Small intestine (tissue), 16 donors: ENCODE measurements at places on chromosomes 2 and 18. TPM values are rescaled to one million over a fixed set of nuclear protein-coding genes. Genes with fewer than 3 reads are reported as not detected.
A peak's percentile ranks its signal among the peaks of the same experiment; 100 is the strongest.

DNA sequence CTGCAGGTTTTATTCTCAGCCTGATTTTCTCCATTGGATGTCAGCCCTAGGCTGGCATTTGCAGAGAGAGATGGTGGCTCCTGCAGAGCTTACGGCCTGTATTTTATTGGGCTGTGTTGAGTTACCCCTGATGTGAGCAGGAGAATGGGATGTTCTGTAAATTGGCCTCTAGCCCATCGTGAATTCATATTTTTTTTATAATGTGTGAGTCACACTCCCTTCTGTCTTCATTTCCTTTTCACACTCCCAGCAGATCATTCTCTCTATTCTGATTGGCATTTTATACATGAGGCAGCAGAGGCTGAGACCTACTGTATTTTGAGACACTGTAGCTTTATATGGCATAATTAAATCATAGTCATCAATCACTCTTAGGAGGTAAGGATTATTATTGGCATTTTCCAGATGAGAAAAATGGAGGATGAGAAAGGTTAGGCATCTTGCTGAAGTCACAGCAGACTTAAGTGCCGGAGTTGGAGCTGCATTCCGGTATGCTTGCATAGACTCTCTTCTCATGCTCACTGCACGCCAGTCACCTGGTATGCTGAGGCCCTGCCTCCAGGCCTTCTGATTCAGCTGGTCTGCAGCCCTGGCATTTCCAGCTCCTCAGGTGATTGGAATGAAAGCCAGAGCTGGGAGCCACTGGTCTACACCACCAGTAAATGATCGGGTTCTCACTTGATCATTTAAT is 142.4 kb downstream of the NEDD4L start:
- DNase-seq, result peak; percentile 28
- peaks cover 18% of the 10 kb centered on the region for H3K36me3 ChIP-seq
- H3K4me1 ChIP-seq, result peaks cover 19% of the 10 kb centered on the region
- H3K27me3 ChIP-seq, result no peaks in the 10 kb centered on the region
- H3K27ac ChIP-seq, result no peak overlapping the region

DNA sequence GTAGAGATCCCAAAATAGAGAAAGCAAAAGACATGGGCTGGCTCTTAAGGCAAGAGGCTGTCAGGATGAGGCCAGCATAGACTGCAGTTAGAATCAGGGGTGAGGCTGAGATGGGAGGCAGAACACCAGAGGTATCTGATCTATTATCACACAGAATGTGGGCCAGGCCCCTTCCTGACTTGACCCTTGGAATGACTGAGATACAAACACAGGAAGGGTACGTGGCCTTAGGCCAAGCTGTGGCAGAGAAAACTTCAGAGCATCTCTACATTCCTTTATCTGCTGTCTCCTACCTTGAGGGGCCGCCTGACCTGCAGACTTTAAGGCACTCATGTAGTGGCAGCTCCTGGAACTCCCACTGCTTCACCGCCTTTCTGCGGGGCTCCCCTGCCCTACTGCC is 28.4 kb downstream of the TMEM17 start:
- H3K27me3 ChIP-seq, result no peaks in the 10 kb centered on the region
- no peak for DNase-seq
- peaks cover 11% of the 10 kb centered on the region for H3K4me1 ChIP-seq

DNA sequence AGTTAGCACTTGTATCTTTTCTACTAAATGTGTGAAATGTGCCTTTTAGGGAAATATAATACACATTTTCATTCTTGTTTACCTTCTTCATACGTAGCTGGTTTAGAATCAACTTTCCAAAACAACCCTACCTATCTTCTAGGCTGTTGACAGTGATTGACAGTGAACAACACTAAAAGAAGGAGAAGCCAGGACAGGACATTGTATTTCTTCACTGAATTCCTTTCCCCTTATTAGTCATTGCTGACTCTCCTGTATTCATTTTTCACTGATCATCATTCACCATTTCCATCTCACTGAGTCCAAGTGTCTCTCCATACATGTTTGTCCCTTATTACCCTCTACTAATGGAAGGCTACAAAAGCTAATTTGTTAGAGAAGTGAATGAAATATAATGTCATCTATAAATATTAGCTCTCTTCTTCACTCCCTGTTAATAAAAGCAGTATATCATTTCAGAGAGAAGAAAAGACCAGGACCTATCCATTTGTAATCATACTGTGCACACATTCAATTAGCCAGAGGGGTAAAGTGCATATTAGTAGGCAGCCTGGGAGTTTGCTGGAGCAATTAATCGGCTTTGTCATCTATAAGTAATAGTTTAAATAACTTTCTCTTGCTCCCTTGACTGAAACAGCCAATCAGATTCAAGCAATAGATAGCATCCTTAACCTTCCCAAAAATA is 192.5 kb upstream of the FOSL2 start:
- H3K27ac ChIP-seq, result no peak overlapping the region
- H3K27me3 ChIP-seq, result no peaks in the 10 kb centered on the region
- no peak overlapping the region for H3K4me3 ChIP-seq
- no peak for DNase-seq
- no peaks in the 10 kb centered on the region for H3K36me3 ChIP-seq
- H3K4me1 ChIP-seq, result peaks cover 10% of the 10 kb centered on the region

The SERPINB13 gene
- polyA plus RNA-seq, result not detected

DNA sequence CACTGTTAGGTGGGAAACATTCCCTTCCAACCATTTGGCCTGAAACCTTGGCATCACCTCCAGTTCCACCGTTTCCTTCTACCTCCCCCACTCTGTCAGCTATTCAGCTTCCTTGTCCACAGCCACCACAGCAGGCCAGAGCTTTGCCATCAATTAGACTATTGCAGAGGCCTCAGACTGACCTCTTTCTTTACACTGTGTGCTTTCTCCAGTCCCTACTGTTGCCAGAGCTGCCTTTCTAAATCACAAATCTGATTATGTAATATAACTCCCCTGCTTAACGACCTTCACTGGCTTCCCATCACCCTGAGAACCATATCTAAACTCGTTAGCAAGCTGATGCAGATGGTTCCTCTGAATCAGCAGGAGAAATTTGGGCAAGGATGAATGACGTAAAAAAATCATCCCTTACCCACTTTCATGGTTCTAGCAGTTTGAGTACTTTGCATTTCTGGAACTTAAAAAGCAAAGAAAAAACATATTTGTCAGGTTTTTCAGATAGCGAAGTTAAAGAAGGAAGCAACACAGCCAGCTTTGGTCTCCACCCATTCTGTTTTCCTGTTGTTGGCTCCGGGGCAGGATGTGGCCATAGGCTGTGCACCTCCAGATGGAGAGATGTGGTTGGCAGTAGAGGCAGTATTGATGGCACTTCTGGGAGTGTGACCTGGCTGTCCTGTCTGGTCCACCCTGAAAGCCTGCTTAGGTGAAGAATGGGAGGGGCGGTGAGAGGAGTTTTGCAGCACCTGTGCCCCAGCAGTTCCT is 422.1 kb downstream of the PARD3B start:
- no peaks in the 10 kb centered on the region for H3K4me1 ChIP-seq
- no peaks in the 10 kb centered on the region for H3K36me3 ChIP-seq
- H3K4me3 ChIP-seq, result no peak overlapping the region
- H3K27ac ChIP-seq, result no peak overlapping the region
- no peak for DNase-seq
- no peaks in the 10 kb centered on the region for H3K27me3 ChIP-seq

GRCh38 chr2:238157506-238158017 is 1.2 kb upstream of the ERFE start:
- H3K27ac ChIP-seq, result no peak overlapping the region
- H3K4me3 ChIP-seq, result no peak overlapping the region
- DNase-seq, result no peak
- H3K27me3 ChIP-seq, result peaks cover 3% of the 10 kb centered on the region
- H3K4me1 ChIP-seq, result no peaks in the 10 kb centered on the region
- no peaks in the 10 kb centered on the region for H3K36me3 ChIP-seq

DNA sequence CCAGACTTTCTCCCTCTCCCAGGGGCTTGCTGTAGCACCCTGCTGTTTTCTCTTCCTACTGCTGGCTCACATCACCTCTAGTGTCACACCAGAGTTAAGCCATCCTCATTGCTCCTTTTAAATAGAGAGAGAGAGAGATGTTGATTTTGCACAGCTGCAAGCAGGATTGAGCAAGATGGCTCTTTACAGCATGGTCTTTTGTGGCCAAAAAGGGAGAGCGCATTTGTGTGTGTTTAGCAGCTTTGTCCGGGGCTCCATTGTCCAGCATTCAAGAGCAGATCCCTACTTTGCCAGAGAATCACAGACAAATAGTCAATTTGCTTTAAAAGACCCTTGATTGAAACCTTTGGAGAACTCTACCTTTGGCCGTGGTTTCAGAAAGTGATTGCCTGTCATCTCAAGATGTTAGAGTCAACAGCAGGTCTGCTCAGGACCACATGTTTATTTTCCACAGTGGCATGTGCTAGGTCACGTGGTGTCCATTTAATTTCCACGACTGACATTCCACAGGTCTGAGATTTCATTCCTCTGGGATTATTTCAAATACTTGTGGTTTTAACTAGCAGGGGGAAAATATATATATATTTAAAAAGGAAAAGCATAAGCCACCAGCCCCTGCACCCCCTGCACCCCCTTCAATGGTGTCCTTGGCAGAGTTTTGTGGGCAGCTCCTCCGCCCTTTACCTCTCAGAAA is 359.9 kb upstream of the SLC14A2 start:
- H3K4me1 ChIP-seq, result peaks cover 3% of the 10 kb centered on the region
- H3K27ac ChIP-seq, result no peak overlapping the region
- no peaks in the 10 kb centered on the region for H3K27me3 ChIP-seq
- H3K36me3 ChIP-seq, result no peaks in the 10 kb centered on the region
- DNase-seq, result no peak

- DNase-seq, result no peak
- peaks cover 8% of the 10 kb centered on the region for H3K4me1 ChIP-seq
- no peak overlapping the region for H3K27ac ChIP-seq
- H3K27me3 ChIP-seq, result no peaks in the 10 kb centered on the region
Observed at GRCh38 chr2:112625474-112626114, 20.1 kb upstream of the SLC20A1 start.

The KIF3C gene
- 6.3 TPM for polyA plus RNA-seq

- H3K27me3 ChIP-seq, result no peaks in the 10 kb centered on the region
- H3K36me3 ChIP-seq, result peaks cover 6% of the 10 kb centered on the region
- H3K4me3 ChIP-seq, result no peak overlapping the region
- no peaks in the 10 kb centered on the region for H3K4me1 ChIP-seq
- DNase-seq, result no peak
Observed at GRCh38 chr2:241599615-241600014, 37.3 kb downstream of the THAP4 start.

GRCh38 chr18:26791676-26792075 is 73.8 kb downstream of the AQP4 start:
- DNase-seq, result no peak
- no peak overlapping the region for H3K27ac ChIP-seq
- H3K4me1 ChIP-seq, result no peaks in the 10 kb centered on the region
- no peaks in the 10 kb centered on the region for H3K27me3 ChIP-seq

GRCh38 chr18:51120809-51121596 is 76.5 kb downstream of the MEX3C start:
- no peak overlapping the region for H3K4me3 ChIP-seq
- no peak for DNase-seq
- H3K27me3 ChIP-seq, result no peaks in the 10 kb centered on the region
- no peaks in the 10 kb centered on the region for H3K36me3 ChIP-seq
- H3K4me1 ChIP-seq, result no peaks in the 10 kb centered on the region

The NEU2 gene
- not detected for polyA plus RNA-seq

DNA sequence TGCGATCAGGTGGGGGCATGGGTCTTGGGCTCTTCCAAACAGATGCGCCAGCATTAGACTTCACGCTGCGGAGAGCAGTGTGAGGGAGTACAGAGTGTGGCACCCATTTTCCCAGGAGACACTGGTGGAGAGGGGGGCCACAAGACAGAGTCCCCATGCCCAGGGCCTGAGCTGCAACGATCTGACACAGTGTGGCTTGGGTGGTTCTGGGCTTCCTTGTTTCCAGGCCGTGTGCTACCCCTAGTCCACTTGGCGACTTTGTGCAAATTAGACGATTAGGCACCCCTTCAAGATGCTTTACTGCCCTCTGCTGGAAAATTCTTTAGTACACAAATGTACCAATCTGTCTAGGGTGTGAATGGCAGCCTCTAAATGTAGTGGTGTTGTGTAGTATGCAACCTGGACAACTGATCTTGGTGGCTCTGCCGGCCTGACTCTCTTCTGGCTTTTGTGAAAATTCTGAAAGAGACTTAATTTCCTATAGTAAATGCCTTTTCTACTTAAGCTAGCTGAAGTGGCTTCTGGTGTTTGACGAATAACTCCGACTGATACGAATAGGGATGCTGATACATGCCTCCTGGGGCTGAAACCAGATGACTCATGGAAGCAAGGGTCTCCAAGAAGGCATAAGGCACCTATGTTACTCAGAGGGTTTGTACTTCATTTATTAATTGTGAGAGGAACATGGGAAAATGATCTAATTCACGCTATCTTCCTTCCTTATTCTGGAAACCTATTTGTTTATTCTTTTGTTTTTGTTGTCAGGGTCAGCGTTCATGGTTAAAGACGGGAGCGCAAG is 92.3 kb upstream of the SMAD2 start:
- H3K27me3 ChIP-seq, result peaks cover 7% of the 10 kb centered on the region
- no peak overlapping the region for H3K27ac ChIP-seq
- H3K4me3 ChIP-seq, result no peak overlapping the region
- DNase-seq, result peak; percentile 70
- peaks cover 4% of the 10 kb centered on the region for H3K4me1 ChIP-seq

GRCh38 chr2:224930990-224931389 is 111.3 kb downstream of the DOCK10 start:
- H3K27ac ChIP-seq, result no peak overlapping the region
- H3K4me1 ChIP-seq, result peaks cover 6% of the 10 kb centered on the region
- no peaks in the 10 kb centered on the region for H3K36me3 ChIP-seq
- no peak overlapping the region for H3K4me3 ChIP-seq

- H3K27ac ChIP-seq, result no peak overlapping the region
- H3K4me1 ChIP-seq, result peaks cover 2% of the 10 kb centered on the region
- H3K27me3 ChIP-seq, result no peaks in the 10 kb centered on the region
- no peak for DNase-seq
Observed at GRCh38 chr2:159042115-159042850, 73.8 kb downstream of the TANC1 start.

- H3K4me3 ChIP-seq, result no peak overlapping the region
- H3K27me3 ChIP-seq, result no peaks in the 10 kb centered on the region
- H3K4me1 ChIP-seq, result no peaks in the 10 kb centered on the region
- DNase-seq, result no peak
- H3K36me3 ChIP-seq, result no peaks in the 10 kb centered on the region
Observed at GRCh38 chr2:141534666-141535362, 596.0 kb downstream of the LRP1B start.

DNA sequence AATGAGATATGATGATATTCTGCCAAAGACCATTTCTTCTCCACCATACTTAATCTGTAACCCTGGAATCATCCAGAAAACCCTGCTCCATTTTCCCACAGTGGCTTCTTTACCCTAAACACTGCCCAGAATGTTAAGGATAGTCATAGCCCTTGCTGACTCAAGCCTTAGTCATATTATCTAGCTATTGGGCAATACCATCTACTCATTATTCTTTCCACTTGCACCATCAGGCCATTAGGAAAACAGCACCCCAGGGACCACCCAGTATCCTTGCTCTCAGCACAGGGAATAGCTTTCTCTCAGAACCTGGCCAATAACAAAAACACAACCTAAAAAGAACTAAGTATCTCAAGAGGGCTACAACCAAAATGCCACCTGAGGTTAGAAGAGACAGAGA is 445.7 kb upstream of the SLC14A2 start:
- no peaks in the 10 kb centered on the region for H3K27me3 ChIP-seq
- peaks cover 4% of the 10 kb centered on the region for H3K4me1 ChIP-seq
- H3K27ac ChIP-seq, result no peak overlapping the region
- no peak overlapping the region for H3K4me3 ChIP-seq
- H3K36me3 ChIP-seq, result no peaks in the 10 kb centered on the region
- DNase-seq, result no peak
